Activated naive CD4-positive, alpha-beta T cell treated with anti-CD3 and anti-CD28 coated beads, Interleukin-2, amount 50 U/mL, for 72 hours (primary cell): ENCODE measurements at places on chromosomes 5 and 9. TPM values are rescaled to one million over a fixed set of nuclear protein-coding genes. Genes with fewer than 3 reads are reported as not detected.

Gene ADAMTS19
- not detected for total RNA-seq

Gene GNA14
- 0.59 TPM for total RNA-seq

Gene BAAT
- total RNA-seq: not detected

Gene PTBP3
- 91.8 TPM for total RNA-seq

Gene CCDC192
- not detected for total RNA-seq

Gene PCDHAC2
- not detected for total RNA-seq

Gene RXRA
- total RNA-seq: 0.25 TPM

- no peak for DNase-seq
Observed at GRCh38 chr9:4080921-4081895, 218.7 kb downstream of the GLIS3 start.

DNA sequence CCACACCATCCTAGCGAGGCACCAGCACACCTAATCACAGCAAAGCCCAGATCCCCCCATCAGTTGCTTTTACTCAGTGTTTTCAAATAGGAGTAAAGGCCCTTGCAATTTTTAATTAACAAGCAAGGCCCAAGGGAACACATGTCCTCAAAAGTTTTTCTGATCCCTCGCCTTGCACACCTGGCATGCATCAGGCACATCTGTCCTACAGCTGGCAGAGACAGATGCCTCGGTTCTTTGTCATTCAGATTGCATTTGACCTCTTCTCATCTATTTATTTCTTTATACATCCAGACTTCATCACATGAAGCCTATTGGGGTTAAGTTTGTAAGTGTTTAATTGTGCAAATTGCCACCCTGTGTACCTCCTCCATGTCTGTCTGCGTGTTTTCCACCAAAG is 241.4 kb downstream of the MARCHF11 start:
- DNase-seq: no peak

DNA sequence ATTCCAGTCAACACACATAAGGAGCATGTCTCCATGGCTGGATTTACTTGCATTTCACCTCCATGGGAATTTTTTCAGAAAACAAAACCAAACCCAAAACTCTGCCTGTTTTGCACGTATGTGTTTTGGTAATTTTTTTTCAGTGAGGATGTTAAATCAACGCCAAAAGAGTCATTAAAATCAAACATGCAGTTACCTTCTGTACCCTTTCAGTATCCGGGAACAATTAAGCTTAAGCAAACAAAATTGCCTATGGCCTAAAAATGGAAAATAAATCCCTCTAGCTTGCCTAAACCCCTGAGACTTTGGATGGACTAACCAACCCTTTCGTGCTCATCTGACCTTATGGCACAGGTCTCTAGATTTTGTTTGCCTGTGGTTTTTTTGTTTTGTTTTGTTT is 209.2 kb upstream of the KLF4 start:
- no peak for DNase-seq

DNA sequence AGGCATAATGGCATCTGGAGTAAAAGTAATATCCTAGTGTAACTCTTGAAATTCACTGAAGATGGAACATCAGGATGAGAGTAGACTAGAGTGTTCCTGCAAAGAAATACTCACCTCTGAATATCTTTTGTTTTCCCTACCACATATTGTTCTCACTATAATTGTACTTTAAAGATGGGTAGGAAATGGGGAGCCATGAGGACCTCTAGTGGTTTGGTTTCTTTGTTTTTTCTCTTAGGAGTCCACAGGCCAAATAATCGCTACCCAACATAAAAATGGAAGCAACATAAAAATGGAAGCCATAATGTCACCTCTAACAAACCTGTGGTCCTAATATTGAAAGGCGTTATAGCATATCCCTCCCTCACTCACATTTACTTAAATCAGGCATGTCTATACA is 2375.8 kb downstream of the MAT2B start:
- DNase-seq: no peak

DNA sequence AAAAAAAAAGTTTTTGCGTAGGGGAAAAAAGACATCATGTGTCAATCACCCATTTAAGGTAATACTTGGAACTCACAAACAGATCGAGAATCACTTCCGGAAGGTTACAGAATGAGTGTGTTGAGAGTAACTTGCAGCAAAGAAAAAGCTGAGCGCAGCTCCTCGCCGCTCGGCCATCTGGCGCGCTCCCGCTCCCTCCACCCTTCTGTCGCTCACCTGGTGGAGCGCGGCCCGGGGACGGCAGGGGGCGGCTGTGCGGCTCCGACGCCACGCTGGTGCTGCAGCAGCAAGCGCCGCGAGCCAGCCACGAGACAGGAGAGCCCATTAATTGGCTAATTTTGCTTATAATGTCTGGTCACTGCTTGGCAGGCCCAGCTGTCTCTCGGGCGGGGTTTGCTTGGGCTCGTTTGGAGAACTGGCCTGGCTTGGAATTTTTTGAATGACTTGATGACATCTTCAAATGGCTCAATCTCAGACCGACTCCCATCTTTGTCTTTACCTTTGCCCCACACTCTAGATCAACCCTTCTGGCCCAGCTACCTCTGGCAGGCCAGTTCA is 601.8 kb downstream of the CCDC171 start:
- DNase-seq: peak; percentile 49

DNA sequence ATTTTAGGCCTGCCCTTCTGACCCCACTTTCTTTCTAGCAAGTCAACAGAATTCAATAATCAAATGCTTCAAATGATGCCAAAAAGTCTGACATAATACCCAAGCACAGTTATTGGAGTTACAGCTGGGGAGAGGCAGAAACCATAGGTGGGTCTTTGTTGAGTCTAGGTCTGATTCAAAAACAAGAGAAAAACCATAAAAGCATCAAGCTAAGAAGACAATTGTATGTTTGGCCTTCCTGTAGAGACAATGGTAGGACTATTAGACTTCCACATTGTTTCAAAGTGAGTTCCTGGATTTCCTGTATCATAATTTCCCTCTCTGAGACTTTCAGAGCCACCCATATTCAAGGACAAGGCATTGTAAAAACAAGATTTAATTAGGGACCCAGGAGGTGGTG is 16.8 kb upstream of the CCDC192 start:
- no peak for DNase-seq

DNA sequence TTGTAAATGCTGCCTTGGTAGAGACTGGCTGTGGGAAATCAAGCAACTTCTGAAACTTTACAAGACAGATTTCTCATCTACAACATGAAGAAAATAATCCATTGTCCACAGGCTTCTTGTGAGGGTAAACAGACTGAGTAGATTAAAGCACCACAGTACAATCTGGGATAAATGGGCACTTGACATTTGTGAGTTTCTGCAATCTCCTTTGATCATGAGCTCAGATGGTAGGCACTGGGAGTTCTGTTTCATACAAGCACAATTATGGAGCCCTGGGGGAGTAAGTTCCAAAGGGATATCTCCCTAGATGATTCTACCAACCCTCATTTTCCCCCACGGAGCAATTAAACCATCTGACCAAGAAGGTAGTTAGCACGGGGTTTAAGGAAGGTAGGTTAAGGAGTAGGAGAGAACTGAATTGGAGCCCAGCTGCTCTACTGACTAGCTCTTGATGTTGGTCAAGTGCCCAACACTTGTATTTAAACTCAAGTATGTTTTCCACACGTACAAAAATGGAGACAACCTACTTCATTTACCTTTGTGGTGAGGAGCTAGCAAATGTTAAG is 479.5 kb upstream of the TNC start:
- DNase-seq: no peak

- no peak for DNase-seq
Observed at GRCh38 chr9:125768803-125769202, 21.6 kb downstream of the PBX3 start.

GRCh38 chr5:146528236-146528635 is 12.2 kb upstream of the GPR151 start:
- DNase-seq: no peak

- DNase-seq: no peak
Observed at GRCh38 chr5:4659851-4660250, 480.3 kb upstream of the ADAMTS16 start.
